ENCODE measurements at places on chromosomes 3 and 15.

DNA sequence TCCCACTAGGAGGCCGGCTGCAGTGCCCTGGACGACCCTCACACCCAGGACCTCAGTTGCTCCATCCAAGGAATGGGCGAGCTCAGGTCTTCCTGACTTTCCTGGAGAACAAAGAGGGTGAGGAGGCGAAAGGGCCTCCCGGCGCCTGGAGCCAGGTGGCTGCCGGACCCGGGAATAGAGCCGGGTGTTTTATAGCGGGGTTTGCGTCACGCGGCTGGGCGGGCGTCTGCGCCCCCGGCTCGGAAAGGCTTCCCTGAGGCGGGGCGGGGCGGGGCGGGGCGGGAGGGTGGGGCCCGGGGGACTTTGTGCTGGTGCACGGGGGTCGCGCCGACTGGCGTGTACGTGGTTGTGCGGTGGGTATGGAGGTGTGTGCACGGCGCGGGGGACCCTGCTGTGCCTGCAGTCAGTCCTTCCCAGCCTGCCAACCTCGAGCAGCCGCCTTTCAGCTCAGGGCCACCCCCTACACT is 4.6 kb upstream of the PRKCD start:
- DNase-seq = no peak

DNA sequence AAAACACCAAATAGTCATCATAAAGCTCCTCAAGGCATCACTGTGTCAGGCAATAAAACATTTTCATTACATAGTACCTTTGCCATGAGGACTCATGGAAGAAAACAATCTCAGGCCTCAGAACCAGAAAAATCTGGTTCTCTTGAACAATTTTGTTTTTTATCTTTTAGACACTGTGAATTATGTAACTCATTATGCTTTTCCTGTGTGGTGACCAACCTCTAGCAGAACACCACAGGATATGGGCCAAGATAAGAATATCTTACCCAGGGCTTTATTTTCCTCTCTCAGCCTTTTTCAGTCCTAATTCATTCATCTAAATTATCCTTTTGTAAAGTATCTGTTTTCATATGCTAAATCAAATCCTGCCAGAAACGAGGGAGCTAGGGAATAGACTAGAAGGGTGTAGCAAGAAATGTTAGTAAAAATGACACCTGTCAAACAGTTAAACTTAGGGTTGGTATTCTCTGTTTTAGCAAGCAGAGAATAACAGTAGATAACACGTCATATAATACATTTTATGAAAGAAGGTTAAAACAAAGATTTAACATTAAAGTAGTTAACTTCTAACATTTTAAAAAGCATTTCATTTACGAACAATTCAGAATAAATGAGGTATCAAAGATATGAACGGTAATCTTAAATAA is 111.1 kb downstream of the FBXL22 start:
- DNase-seq = no peak

DNA sequence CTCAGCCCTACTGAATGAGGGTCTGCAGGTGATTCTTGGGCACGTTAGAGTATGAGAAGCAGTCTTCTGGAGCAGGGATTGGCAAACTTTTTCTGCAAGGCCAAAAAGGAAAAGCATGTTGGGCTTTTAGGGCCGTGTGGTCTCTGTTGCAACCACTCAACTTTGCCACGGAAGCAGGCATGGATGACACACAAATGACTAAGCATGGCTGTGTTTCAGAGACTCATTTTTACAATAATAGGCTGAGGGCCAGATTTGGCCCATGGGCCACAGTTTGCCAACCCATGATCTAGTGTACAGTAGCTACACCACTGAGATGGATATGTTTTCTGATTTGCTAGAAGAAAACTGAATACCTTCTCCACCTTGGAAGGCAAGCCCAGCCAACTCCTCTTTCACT is 66.1 kb upstream of the PRICKLE2 start:
- DNase-seq = no peak

DNA sequence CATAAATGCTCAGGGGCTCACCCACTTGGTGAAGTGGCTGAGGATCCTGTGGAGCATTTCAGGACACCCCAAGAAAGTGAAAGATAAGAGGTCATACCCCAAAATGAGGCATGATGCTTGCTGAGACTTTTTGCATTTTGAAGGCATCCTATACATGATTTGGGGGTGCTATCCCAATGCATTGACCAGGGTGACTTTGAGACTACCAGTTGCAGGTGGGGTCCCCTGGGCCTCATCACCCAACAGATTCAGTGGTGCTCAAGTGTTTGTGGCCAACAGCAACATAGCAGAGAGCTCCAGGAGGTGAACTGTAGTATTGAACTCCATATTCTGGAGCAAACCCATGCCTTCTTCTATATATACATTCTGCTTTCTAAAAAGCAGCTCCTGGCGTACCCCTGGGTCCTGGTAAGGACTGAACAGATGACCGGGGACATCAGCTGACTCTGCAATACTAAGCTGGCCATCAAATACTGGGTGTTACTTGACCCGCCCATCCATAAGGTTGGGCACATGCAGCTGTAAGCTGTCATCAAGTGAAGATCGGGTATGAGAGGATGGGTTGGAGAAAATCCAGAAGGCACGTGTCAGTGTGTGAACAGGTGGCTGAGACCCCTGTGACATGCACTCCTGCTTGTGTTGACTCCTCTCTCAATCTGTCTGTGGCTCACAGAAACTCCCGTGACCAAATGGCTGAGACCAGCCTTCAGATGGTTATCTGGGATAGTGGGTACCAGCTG is 143.3 kb downstream of the KLF13 start:
- no peak for DNase-seq

- DNase-seq = no peak
Measured at GRCh38 chr3:188043891-188044290, 110.1 kb upstream of the LPP start.

DNA sequence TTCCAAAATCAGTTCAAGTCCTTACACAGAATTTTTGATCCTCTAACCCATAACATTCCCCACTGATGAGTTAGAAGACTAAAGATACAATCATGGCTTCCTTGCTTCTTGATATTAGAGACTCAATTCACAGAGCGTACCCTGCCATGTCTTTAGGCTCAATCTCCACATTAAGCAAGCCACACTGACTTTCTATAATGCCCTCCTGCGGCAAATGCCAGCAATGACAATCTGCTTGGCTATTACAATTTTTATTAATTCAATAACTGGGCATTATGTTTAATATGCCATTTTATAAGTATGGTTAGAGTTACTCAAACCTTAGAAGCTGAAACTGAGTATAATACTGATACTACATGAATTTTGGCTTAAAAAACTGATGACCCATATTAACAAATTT is 479.7 kb upstream of the NR2F2 start:
- no peak for DNase-seq

DNA sequence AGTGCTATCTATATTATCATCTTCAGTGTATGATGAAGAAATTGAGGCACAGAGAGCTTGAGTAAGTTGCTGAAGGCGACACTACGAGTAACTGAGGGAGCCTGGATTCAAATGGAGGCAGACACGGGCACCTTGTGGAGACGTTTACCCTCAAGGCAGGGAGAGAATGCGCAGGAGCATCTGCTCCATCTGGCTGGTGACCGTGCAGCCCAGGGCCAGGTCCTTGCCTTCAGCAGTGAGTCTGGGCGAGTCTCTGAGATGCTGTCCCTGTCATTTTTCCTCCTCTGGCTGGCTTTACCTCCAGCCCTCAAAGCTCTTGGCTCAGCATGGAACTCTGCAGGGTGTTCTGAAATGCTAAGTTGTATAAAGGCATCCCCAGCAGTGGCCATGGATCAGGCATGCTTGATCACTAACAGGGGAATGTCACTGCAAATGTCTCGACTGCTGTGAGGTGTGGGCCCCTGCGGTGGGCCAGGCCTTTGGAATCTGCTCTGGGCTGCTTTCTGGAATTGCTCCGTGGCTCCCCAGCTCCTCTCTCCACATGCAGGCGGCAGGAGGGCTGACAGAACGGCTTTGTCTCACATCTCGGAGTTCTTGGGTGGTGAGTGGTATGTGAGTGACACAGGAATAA is 19.7 kb downstream of the SPSB4 start:
- DNase-seq = no peak

DNA sequence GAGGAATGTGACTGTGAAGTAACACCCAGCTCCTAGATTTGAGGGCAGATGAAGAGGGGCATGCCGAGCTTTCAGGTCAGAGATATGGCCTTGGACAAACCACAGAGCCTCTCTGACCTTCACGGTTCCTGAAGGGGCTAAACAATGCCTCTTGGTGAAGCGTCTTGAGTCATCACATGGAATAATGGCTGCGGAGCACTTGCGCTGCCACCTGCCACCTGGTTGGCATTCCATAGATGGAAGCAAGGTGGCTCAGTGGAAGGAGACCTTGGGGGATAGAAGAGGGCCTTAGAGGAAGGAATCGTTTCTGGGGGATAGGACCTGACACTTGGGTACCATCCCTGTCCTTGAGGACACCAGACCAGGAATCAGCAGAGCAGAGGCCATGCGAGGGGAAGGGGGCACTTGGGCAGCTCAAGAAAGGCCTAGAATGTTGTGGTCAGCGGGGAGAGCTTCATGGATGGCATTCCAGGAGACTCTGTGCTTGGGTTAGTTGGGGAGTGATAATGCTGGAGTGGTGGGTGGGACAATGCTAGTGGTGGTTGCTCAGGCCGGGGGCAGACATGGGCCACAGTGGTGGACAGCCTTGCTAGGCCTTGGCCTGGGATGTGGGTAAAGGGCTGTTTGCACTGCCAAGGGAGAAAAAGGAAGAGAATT is 12.6 kb downstream of the MRAS start:
- no peak for DNase-seq

- no peak for DNase-seq
Measured at GRCh38 chr3:126351086-126351770, 6.0 kb downstream of the KLF15 start.

DNA sequence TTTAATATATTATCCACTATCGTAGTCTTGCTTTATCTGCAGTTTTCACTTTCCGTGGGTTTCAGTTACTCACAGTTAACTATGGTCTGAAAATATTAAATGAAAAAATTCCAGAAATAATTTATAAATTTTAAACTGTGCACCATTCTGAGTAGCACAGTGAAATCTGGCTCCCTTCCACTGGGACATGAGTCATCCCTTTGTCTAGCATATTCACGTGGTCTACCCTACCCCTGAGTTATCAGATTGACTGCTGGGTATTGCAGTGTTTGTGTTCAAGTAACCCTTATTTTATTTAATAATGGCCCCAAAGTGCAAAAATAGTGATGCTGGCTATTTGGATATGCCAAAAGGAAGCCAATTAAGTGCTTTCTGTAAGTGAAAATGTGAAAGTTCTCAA is 539.5 kb upstream of the AGTR1 start:
- no peak for DNase-seq

DNA sequence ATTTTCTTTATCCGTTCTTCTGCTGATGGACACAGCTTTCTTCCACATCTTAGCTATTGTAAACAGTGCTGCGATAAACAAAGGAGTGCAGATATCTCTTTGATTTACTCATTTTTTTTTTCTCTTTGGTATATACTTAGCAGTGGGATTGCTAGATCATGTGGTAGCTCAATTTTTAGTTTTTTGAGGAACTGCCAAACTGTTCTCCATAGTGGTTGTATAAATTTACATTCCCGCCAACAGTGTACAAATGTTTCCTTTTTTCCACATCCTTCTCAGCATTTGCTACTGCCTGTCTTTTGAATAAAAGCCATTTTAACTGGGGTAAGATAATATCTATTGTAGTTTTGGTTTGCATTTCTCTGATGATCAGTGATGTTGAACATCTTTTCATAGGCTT is 196.8 kb upstream of the ZNF717 start:
- no peak for DNase-seq

GRCh38 chr15:36881516-36881915 is 218.8 kb downstream of the MEIS2 start:
- no peak for DNase-seq

DNA sequence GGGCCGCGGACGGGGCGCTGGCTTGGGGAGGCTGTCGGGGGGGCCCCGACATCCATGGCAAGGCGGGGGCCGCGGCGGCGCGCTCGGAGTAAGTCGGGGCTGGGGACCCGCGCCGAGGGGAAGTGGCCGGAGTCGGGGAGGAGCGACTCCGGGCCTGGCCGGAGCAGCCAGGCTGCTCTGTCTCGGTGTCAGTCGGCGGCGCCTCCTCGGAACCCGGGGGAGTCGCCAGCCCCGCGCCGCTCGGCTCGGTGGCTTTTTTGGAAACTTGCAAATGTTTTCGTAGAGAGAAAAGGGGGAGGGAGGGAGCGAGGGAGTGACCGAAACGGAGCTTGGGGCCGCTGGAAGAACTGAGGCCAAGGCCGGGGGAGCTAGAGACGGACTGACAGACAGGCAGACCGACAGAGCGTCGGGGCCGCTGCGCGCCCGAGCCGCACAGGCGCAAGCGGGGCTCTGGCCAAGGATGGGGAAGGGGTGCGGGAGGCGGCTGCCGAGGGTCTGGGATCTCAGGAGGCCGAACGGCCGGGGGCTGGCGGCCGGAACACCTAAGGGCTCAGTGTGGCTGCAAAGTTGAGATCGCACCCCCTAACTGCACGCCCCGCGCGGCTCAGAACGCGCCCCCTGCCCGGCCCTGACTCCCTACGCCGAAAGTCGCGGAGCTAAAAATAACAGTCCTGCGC is 5.0 kb downstream of the PTH1R start:
- no peak for DNase-seq

DNA sequence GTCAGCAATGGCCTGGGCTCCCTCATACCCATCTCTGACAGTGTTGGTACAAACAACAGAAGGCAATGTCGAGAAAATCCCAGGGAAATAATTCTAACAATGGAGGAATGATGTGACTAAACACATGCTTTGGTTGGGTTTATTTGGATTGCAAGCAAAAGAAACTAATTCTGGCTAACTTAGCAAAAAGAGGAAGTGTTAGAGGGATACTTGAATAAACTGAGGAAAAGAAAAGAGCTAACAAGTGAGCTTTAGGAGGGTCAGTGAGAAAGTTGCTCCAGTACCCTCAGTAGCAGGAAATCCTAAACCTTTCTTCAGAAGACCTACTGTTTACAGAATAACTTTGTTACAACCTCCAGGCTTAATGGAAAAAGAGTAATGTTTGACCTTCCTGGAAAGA is 264.6 kb upstream of the WNT5A start:
- no peak for DNase-seq

DNA sequence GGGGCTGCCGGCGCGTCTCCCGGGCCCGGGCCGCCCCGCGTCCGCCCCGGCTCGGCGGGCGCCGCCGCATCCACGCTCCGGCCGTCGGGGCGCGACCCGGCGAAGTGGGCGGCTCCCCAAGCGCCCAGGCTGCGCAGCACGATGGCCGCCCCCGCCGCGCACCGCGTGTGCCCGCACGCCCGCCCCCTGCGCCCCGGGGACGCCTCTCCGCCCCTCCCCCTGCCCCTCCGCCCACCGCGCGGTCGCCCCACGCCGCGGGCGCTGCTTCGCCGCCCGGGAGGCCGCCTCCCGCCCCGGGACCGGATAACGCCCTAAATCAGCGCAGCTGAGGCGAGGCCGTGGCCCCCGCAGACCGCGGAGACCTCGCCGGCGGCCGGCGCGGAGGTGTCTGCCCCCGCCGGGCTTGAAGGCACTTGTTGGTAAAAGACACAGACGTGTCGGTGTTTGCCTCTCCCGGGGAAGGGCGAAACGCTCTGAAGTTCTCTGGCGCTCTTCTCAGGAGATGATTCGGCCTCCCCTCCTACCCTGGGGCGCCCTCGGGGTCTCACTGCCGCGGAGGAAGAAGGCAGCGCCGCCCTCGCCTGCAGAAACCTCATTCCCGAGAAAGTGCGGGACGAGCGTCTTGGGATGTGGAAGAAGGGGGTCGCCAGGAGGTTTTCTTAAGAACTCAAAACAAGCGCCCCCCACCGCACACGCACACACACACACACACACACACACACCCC is at the start of gene BNC1:
BNC1 (minus strand) TSS at position 106 of the 725 bp plus-strand sequence; CDS start at position 70, 36 bp downstream.
- DNase-seq = no peak
